ENCODE measurements at places on chromosomes 7 and 10.

GRCh38 chr10:58932577-58933314 is 243.7 kb upstream of the PHYHIPL start:
- DNase-seq: no peak

DNA sequence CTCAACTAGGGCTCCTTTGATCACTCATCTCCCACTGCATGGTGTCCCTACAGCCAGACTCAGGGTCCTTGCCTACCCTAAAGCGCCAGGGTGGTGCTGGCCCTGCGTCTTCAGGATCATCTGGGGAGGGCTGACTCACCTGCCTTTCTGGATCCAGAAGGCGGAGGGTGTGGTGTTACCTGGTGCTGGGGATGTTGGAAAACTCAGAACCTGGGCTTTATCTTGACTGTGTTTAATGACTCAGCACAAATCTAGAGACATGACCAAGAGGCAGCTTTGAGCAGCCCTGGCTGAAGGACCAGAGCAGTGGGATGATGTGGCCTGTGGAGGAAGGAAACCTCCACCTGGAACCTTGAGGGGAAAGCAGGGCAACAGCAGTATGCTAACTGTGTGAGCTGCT is 96.5 kb downstream of the GRK5 start:
- no peak for DNase-seq

DNA sequence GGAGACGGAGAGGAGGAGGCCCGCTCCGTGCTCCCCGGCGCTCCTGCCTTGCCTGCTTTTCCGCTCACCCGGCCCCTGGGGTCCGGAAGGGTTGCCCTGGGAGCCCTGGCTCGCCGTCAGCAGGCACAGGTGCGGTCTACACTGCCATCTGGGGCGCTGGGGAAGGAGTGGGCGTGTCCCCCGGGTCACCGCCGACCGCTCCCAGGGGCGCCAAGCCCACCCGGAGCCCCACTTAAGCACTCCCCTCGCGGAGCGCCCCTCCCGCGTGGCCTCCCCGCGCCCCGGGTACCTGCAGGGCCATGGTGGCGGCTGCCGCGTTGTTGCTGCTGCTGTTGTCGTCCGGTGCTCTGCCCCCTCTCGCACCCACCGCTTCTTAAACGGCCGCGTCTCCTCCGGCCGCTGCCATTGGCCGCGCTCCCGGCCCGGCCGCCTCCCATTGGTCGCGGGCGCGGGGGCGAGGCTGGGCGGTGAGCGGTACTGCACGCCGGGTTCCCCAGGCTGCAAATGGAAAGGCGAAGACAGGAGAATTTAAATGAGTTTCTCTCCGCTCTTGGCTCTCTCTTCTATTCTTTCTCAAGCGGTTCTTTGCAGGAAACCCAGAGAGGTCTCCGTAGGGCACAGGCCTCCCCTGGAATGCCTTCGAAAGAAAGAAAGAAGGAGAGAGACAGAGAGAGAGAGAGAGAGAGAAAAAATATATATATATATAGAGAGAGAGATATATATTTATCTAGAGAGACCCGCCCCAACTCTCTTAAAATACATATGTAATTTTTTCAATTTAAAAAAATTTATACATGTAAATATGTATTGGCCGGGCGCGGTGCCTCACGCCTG is at the start of gene ACBD7:
Gene ACBD7, minus strand, starts transcription at position 349 of the 834 bp plus-strand sequence. Its CDS starts 48 bp downstream, at position 301.
- DNase-seq: peak; percentile 84

- DNase-seq: no peak
Measured at GRCh38 chr10:127963136-127963535, 56.2 kb downstream of the PTPRE start.

DNA sequence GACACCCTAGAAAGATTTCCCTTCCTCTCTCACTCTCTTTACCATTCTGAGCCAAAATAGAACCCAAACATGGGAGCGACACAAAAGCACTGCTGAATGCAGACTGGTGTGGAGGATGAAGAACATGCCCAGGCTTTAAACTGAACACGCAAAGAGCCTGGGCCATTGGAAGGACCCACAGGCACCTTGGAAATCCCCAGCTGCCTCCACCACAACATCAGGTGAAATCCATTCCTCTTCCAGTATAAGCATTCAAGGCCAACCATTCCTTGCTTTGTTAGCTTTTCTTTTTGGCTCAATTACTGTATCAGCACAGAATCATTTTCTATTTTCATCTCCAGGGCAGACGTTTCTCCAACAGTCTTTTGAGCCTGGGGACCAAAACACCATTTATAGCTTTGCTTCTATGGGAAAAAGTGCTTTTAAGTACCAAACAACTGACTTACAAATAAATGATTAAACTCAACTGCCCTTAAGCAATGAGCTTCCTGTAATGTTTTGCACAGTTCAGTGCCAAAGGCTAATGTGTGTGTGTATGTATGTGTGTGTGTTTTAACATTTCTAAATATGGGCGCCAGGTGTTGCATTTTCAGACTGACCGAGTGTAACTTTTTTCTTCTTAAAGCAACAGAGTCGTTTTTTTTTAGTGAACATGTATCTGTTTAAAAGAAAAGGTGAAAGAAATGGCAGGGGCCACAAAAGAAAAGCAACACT is 16.2 kb upstream of the BLNK start:
- DNase-seq: no peak

DNA sequence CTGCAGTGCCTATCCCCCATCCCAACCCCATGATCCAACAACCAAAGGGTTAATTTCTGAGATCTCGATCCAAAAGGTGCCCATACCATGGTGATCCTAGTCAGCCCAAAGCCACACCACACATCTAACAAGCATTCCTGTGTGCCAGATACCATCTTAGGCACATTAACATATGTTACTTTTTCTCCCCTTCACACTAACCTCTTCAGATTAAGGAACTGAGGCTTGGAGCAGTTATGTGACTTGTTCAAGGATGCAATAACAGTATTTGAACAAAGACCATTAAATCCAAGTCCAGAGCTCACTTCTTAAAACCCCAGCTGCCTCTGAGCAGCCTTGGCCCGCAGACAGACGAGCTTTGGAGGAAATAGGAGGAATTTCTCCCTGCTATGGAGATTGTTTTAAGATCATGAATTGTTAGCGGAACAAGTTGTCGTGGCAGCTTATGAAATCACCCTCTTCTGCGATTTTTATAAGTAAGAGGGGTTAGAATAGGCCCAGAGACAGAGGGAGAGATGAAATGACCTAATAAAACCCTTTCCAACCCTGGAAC is 327.2 kb downstream of the KCNMA1 start:
- no peak for DNase-seq

DNA sequence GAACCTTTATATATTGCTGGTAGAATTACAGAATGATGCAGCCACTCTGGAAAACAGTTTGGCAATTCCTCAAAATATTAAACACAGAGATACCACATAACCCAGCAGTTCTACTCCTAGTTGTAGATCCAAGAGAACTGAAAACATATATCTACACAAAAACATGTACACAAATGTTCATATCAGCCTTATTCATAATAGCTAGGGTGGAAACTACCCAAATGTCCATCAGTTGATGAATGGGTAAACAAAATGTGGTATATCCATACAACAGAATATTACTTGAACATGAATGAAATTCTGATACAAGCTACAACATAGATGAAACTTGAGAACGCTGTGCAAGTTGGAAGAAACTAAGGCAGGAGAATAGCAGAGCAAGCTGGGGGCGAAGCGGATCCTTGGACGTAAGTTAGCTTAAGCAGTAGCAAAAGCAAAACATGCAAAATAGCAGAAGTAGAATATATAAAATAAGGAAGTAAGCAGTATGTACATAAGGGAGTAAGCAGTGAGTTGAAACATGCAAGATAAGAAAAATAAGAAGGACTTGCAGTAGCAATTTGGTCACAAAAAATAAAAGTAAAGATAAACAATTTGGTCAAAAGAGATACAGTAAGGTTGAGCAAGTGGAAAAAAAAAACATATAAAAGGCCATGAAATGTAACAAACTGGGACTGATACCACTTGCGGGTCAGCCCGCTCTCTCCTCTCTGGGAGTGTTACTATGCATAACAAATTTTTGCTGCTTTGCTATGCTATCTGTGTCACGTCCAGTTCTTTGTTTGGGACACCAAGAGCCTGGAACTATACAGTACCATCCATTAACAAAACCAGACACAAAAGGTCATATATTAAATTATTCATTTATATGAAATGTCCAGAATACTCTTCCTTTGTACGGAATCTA is 18.0 kb upstream of the HILPDA start:
- DNase-seq: no peak

- DNase-seq: no peak
Measured at GRCh38 chr10:132109341-132110110, 43.8 kb downstream of the JAKMIP3 start.
